Stimulated activated CD8-positive, alpha-beta memory T cell treated with anti-CD3 and anti-CD28 coated beads, Interleukin-4, amount 100 ng/mL, for 24 hours (primary cell): ENCODE measurements at places on chromosomes 2 and 18.

GRCh38 chr2:207504513-207505170, 25.1 kb upstream of the CREB1 start:
- no peak for DNase-seq

GRCh38 chr2:63950414-63950813, 68.8 kb downstream of the VPS54 start:
- DNase-seq: no peak

DNA sequence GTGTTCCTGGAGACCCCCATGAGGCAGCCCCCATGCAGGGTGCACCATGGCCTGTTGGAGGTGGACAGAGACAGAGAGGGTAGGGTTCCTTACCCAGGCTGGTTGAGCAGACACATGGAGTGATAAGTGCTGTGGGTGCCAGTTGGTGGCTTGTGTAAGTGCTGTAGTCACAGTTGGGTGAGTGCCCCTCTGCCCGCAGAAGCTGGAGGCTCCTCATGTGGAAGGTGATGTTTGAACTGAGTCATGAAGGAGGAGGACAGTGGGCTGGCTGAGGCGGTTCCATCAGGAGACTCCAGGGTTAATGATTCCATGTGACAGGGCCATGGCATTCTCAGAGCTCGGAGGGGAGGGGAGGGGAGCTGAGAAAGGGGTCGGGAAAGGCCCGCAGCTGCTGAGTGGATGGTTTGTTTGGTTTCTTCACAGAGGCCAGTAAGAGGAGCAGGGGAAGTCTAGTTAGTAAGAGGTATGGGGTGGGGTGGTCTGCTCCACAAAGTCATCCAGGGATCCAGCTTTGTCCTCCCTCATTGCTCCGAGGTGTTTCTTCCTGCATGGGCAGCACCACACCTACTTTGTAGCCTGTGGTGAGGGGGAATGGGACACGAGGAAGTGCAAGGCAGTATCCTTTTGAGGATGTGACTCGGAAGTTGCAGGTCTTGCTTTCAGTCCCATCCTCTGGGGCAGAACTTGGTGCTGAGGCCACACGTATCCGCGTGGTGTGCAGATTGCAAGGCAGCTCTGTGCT, 13.6 kb downstream of the IMPA2 start:
- no peak for DNase-seq

DNA sequence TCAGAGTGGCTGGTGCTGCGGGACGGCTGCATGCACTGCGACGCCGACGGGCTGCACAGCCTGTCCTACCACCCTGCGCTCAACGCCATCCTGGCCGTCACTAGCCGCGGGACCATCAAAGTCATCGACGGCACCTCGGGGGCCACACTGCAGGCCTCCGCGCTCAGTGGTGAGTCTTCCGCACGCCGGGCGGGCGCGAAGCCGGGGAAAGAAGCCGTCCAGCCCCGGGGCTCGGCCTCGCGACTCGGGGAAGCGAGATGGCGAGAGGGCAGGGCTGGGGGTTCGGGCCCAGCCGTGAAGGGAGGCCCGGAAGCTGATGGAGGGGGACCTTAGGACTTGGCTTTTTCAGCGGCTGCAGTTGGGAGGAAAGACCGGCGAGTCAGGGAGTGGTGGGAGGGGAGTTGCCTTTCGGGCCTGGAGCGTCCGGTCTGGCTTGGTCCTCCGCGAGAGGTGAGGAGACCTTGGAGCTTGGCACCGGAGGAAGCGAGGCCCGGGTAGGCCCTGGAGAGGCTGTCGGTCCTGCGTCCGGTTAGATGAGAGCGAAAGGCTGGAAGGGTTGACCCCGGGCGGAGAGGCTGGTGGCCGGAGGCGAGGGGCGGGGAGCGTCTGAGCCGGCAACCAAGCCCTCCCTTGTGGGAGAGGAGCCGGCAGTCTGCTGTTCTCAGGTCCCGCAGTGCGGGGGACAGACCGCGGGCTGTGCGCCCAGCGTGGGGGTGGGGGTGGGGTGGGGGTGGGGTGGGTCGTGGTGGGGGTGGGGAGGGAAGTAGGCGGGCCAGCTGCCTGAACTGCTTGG, 691 bp downstream of the BIRC6 start:
- peak; percentile 6 for DNase-seq

GRCh38 chr2:8822218-8822617, 15.2 kb downstream of the KIDINS220 start:
- no peak for DNase-seq

GRCh38 chr2:149122516-149122915, 84.0 kb downstream of the LYPD6B start:
- no peak for DNase-seq

GRCh38 chr2:48566592-48567310, 36.8 kb downstream of the STON1 start:
- no peak for DNase-seq

DNA sequence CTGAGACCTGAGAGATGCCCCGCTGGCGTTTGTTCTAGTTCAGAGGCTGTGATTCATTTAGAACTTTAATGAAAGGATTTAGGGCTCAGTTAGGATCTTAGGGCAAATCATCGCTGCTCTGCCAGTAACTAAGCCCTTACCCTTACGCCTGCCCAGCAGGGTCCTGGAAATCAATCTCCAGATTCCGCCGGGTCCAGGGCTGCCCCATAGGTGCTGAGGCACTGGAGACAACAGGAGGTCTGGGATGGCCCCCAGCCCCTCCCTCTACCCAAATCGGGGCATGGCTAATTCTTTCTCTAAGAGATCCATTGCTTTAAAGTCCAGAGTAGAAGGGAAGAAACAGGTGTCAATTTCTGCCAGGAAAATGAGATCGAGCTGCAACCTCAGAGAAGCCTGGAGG, 83.1 kb downstream of the SDC1 start:
- no peak for DNase-seq

DNA sequence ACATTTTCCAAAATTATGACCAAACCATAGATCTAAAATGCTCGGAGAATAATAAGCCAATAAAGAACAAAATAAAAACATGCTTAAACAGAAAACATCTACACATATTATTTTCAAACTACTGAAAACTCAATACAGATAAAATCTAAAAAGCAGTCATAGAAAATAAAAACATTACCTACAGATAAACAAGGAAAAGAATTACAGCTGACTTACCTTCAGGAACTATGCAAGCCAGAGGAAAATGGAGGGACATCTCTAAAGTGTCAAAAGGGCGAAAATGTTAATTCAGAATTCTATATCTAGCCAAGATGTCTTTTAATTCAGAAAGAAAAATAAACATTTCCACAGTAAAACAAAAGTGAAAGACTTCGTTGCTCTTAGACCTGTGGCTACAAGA, 112.9 kb upstream of the GYPC start:
- no peak for DNase-seq

GRCh38 chr2:25700221-25700660, 26.9 kb upstream of the DTNB start:
- no peak for DNase-seq

GRCh38 chr2:136059036-136059472, 58.9 kb downstream of the CXCR4 start:
- no peak for DNase-seq

DNA sequence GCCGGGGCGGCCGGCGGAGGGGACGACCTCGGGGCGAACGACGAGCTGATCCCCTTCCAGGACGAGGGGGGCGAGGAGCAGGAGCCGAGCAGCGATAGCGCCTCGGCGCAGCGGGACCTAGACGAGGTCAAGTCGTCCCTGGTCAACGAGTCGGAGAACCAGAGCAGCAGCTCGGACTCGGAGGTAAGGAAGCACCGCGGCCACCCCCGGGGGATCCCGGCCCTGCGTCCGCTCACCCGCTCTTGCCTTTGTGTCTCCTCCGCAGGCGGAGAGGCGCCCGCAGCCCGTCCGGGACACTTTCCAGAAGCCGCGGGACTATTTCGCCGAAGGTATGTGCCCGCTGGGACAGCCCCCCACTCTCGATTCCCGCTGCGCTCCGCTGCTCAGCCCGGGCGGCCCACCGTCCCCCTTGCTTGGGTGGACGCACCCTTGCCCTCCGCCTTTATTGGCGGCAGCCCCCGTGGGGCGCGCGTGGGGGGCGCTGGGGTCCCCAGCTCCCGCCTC, 611 bp downstream of the TCF7L1 start:
- no peak for DNase-seq

GRCh38 chr2:1588978-1589621, 155.2 kb downstream of the PXDN start:
- DNase-seq: no peak

GRCh38 chr2:218896501-218897393, 16.1 kb downstream of the WNT10A start:
- DNase-seq: peak; percentile 80

GRCh38 chr2:238523158-238524110, 96.7 kb downstream of the ASB1 start:
- no peak for DNase-seq

DNA sequence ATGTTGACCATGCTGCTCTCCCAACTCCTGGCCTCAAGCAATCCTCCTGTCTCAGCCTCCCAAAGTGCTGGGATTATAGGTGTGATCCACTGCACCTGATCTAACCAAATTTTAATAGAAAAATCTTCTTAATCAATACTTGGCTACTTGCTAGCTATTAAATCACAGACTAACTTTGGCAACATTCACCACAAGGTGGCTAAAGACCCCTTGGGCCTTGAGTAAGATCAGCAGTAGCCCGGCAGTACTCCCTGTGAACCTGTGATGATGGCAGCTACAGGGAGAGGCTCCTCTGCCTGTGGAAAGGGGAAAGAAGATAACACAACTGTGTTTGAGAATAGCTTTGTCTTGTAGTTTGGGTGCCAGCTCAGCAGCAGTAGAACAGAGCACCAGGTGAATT, 102.9 kb downstream of the SLC39A10 start:
- DNase-seq: no peak

GRCh38 chr2:220442012-220442411, 814.6 kb downstream of the SLC4A3 start:
- no peak for DNase-seq

- DNase-seq: no peak
These were observed 176.2 kb downstream of the TRABD2A start for GRCh38 chr2:84704505-84705244.

DNA sequence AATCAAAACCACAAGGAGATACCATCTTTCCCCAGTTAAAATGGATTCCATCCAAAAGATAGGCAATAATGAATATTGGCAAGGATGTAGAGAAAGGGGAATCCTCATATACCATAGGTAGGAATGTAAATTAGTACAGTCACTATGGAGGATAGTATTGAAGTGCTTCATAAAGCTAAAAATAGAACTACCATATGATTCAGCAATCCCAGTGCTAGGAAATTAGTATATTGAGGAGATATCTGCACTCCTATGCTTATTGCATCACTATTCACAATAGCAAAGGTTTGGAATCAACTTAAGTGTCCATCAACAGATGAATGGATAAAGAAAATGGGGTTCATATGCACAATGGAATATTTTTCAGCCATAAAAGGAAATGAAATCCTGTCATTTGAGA, 251.2 kb downstream of the ZNF804A start:
- DNase-seq: no peak

GRCh38 chr2:70698847-70699246, 69.2 kb downstream of the ADD2 start:
- no peak for DNase-seq

- no peak for DNase-seq
These were observed 109.2 kb downstream of the TMEM18 start for GRCh38 chr2:567865-568638.

DNA sequence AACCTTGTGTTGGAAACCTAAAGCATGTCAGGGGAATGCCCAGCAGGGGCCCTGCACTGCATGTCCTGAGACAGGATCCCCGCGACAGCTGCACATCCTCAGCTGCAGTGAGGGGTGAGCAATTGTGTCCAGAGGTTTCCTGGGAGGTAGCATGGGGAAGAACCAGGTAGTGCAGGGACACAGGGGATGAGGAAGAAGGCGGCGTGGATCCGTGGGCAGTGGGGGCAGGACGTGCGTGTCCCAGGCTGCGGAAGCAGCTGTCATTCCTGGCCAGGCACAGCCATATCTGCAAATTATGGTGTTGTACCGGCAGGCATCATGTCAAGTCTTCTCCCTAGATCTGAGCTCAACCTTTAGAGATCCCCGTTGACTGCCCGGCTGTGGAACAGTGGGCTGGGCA, 238.2 kb upstream of the MYT1L start:
- DNase-seq: no peak

- DNase-seq: no peak
These were observed 123.5 kb downstream of the LAMA3 start for GRCh38 chr18:23812546-23813440.

DNA sequence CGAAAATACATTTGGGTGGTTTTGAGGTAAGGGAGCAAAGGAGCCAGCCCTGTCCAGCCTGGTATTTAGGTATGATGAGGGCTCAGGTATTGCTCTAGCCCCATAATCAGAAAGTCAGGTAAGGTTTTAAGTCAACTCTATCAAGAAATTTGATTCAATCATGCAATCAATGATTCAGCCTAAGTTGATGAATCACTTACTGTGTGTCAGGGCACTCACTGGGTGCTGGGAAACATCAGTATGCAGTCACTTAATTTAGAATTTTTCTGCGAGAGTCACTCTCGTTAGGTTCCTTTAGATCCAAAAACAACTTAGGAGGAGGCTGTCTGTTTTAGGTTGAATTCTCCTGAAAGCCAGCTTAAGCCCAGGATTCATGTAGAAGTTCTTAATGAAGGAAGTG, 17.7 kb upstream of the SERPINB2 start:
- DNase-seq: no peak

DNA sequence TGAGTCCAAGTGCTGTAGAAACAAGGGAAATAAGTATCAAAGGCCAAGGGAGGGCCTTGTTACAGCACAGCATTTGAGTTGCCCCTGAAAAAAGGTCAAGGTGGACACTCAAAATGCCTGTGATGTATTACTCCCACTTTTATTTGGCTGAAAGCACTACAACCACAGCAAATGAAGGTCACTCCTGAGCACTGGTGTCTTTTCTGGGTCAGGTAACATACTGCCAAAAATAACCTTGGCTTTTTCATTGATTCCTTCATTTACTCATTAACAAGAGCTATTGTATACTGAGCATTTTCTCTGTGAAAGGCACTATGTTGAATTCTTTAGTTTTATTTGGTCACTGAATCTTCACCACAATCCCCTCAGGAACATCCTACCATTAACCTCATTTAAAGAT, 590.3 kb downstream of the BCL11A start:
- no peak for DNase-seq

GRCh38 chr2:190635781-190636180, 13.1 kb upstream of the NAB1 start:
- no peak for DNase-seq
